ENCODE measurements at places on chromosomes 5 and 9.
A peak's percentile ranks its signal among the peaks of the same experiment; 100 is the strongest.

DNA sequence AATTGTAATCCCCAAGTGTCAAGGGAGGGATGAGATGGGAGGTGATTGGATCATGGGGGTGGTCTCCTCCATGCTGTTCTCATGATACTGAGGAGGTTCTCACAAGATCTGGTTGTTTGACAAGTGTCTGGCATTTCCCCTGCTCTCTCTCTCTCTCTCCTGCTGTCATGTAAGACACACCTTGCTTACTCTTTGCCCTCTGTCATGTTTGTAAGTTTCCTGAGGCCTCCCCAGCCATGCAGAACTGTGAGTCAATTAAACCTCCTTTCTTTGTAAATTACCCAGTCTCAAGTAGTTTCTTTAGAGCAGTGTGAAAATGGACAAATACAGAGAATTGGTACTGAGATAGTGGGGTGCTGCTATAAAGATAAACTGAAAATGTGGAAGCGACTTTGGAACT lies 207.9 kb downstream of the HINT1 start:
- DNase-seq, result no peak

DNA sequence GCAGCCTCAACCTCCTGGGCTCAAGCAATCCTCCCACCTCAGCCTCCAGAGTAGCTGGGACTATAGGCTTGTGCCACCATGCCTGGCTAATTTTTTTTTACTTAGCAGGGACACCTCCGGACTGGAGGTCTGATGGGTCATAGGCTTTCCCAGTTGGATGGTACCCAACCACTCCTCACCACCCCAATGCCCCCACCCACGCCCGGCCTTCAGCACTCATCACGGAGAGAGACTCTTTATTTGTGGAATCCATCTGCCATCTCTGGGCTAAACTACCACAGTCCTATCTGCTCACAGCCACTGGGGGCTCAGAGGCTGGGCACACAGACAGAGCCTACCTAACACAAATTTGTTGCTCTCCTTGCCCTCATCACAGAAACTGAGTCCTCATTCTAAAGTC lies 58.3 kb upstream of the STXBP1 start:
- no peak for DNase-seq

GRCh38 chr9:90611568-90611967 lies 31.1 kb downstream of the DIRAS2 start:
- no peak for DNase-seq

DNA sequence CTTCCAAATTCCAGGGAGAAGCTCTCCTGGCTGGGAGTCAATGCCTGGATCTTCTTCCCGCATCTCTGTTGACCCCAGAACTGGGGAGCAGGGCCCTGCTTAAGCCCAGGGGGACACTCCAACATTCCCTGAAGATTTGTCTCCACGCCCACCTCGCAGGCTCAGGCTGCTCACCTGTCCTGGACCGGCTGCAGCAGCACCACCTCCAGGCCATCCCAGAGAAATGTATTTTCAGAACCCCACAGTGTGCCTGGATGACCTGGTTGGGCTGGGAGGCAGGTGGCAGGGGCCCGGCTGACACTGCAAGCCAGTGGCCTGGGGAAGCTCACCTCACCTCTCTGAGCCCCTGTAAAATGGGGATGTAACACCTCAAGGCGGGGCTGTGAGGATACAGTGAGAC lies 27.1 kb upstream of the ZBTB43 start:
- DNase-seq, result no peak

DNA sequence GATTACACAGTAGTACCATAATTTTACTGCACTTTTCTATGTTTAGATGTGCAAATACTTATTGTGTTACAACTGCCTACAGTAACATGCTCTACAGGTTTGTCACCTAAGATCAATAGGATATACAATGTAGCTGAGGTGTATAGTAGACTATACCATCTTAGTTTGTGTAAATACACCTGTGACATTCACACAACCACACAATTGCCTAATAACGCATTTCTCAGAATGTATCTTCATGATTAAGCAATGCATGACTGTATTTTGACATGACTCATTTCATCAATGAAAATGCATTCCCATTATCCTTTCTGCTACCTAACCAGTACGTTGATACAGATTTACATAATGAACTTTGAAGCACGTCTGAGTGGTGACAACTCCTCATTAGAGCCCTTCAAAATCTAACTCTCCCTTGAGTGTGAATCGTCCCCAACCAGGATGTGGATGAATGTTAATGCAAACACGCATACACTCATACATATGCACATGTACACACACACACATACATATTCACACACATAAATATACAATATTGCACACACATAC lies 28.4 kb downstream of the GZMK start:
- DNase-seq, result no peak

GRCh38 chr5:14662721-14663260 lies 1.7 kb upstream of the OTULIN start:
- no peak for DNase-seq

GRCh38 chr5:93358176-93358575 lies 222.8 kb downstream of the NR2F1-AS1 start:
- DNase-seq, result no peak

GRCh38 chr5:137660349-137660817 lies 75.5 kb downstream of the KLHL3 start:
- peak; percentile 54 for DNase-seq

DNA sequence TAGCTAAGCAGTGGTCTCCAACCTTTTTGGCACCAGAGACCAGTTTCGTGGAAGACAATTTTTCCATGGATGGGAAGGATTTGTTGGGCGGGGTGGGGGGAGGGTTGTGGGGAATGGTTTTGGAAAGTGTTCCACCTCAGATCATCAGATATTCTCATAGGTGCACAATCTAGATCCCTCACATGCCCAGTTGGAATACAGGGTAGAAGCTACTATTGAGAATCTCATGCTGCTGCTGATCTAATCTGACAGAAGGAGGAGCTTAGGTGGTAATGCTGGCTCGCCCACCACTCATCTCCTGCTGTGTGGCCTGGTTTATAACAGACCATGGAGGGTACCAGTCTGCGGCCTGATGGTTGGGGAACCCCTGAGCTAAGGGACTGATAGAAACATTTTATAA lies 662.7 kb upstream of the RGMB start:
- DNase-seq, result no peak

DNA sequence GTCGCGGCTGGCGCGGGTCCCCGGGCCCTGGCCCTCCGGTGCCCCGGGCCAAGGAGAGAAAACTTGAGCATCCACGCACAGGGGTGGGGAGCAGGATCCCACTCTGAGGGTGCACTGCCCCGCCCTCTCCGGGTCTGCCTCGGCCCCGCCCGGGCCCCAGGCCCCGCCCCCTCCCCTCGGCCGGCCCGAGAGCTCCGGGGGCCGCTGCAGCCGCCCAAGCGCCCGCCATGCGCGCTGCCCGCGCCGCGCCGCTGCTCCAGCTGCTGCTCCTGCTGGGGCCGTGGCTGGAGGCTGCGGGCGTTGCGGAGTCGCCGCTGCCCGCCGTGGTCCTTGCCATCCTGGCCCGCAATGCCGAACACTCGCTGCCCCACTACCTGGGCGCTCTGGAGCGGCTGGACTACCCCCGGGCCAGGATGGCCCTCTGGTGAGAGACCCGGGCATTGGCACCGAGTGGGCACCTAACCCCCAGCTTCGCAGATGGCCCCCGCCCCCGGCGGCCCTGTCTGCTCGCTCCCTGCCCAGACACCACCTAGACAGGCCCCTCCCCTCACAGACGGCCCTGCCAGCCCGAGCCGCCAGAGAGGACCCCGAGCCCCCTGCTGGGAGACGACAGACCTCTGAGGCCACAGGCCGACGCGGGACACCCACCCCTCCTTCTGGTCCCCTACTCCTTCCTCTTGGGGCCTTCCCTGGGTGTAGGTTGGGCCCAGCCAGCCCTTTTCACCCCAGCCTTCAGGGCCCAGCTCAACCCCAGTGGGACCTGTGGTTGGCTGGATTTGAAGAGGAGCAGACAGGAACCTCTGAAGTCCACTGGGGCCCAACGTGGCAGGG lies at the start of gene CERCAM:
CERCAM (plus strand) TSS at position 207 of the 831 bp plus-strand sequence; CDS start at position 228, 21 bp downstream.
- no peak for DNase-seq

DNA sequence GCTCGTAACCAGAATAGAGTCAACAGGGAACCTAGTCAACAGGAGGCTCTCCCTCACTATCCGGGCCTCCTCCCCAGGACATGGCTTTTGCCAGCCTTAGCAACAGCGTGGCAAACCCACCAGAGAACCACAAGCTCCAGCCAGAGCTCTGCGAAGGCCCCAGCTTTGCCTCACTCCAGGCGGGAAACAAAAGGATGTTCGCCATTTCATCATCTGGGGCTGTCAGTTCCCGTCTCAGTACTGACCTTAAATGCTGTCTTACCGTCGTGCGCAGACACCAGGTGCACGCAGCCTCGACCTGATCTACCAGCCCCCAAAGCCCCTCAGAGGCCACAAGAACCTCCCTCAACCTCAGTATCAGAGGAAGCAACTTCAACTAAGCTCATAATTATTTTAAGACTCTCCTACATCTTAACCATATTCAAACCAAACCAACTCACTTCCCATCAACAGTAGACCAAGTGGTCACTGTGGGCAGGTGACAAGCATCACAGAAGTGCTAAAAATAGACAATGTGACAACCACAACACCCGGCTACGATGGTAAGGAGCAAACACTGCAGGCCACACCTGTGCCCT lies 71.4 kb downstream of the SEMA4D start:
- no peak for DNase-seq

DNA sequence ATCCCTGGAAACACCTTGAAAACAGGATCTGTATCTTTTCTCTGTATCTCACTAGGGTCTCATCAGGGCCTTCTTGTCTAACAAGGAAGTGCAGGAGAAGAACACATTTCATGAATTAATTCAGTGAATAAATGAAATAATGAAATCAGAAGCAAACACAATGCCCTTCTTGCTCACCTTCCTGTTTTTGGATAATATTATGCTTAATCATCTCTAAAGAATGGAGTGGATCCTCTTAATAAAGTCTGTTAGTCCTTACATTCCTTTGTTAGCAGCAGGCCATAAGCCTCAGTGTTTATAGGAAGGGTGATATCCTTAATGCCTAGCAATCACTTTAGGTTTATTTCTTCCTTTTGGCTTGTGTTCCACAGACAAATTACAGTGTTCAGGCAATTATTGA lies 837.1 kb upstream of the SEMA6A start:
- DNase-seq, result no peak

DNA sequence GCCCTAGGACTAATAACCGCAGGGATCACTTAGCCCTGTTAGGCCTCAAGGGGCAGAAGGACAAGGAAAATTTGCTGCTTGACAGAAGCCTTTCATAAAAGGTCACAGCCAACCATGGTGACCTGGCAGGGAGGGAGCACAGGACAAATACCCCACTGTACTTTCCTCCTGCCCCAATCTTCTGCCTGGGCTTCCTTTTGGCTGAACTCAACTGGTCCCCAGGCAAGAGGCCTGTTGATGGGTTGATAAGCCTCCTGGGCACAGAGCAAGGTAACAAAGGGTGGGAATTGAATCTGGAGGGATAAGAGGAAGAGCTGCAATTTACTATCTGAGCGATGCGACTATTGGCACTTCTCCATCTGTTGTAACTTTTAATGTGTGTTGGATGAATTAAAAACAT lies 392.9 kb downstream of the RASEF start:
- DNase-seq, result no peak

GRCh38 chr9:89430995-89431394 lies 66.9 kb downstream of the SEMA4D start:
- DNase-seq, result no peak

DNA sequence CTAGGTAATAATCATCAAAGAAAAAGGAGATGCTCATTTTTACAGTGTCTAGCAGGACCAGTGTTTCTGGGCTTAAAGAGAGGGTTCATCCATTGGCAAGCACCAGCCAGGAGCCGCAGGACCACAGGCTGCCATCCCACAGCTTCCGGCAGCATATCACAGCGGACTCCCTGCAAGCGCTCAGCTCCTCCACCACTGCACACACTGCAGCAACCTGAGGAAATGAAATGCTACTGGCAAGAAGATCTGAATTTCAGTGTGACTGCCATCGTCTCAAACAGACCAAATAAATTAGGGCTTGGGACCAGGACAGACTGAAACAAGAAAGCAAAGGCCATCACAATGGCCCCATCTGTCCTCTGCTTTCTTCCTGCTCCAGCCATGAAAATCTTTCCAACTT lies 114.2 kb downstream of the TTC39B start:
- no peak for DNase-seq
